Pons (tissue), 1 donor: ENCODE measurements at places on chromosomes 3 and 15.

DNA sequence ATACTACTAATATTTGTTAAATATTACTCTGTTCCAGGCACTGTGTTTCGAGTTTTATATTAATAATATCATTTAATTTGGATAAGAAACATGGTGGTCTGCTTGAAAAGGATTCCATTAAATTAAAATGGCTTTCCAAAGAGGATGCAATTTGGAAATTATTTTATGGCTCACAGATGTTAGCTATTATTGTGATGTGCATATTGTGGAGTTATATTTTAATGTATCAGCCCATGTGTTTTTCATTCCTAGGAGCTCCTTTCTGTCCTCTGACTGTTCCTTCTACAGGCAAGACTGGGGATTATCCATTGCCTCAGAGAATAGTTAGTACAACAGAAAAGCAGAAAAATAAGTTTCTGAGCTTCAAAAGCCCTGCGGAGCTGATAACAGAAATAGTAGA is 376.7 kb upstream of the PDZRN3 start:
- no peak for DNase-seq

DNA sequence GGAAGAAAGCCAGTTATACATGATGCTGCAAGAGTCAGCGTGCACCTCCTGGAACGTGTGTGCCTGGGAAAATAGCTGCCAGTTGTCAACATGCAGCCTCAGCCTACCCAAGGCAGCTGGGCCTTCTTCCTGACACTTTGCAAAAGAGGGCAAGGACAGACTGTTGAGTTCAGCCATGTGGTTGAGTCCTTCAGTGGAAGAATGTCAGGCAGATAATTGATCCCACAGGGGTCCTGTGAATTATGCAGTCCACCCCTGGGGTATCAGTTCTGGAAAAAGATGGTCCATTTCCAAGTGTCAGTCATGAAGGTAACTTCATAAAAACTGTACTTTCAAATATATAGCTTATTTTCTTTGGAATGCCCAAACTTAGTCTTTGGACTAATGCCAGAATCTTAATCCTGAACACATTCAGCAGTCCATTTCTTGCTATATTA is 79.6 kb downstream of the ARNT2 start:
- DNase-seq = no peak

GRCh38 chr3:55795296-55795695 is 308.2 kb upstream of the WNT5A start:
- no peak for DNase-seq

DNA sequence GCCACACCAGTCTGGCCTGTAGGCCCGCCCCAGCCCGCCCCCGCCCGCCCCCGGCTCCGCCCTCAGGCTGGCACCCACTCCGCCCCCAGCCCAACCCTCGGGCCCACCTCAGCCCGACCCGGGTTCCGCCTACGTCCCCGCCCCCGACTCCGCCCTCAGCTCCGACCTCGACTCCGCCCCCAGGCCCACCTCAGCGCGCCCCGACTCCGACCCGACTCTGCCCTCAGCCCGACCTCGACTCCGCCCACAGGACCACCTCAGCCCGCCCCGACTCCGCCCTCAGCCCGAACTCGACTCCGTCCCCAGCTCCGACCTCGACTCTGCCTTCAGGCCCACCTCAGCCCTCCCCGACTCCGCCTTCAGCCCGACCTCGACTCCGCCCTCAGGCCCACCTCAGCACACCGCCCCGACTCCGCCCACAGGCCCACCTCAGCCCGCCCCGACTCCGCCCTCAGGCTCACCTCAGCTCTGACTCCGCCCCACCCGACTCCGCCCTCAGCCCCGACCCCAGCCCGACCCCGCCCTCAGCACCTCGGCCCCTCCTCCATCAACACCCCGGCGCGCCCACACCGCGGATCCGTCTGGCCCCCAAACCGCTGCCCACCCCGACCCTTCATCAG is at the start of gene RAB43:
TSS of gene RAB43 (minus strand) at position 13 of the 620 bp plus-strand sequence. CDS start 315 bp downstream, outside the sequence.
- DNase-seq = peak; percentile 43

DNA sequence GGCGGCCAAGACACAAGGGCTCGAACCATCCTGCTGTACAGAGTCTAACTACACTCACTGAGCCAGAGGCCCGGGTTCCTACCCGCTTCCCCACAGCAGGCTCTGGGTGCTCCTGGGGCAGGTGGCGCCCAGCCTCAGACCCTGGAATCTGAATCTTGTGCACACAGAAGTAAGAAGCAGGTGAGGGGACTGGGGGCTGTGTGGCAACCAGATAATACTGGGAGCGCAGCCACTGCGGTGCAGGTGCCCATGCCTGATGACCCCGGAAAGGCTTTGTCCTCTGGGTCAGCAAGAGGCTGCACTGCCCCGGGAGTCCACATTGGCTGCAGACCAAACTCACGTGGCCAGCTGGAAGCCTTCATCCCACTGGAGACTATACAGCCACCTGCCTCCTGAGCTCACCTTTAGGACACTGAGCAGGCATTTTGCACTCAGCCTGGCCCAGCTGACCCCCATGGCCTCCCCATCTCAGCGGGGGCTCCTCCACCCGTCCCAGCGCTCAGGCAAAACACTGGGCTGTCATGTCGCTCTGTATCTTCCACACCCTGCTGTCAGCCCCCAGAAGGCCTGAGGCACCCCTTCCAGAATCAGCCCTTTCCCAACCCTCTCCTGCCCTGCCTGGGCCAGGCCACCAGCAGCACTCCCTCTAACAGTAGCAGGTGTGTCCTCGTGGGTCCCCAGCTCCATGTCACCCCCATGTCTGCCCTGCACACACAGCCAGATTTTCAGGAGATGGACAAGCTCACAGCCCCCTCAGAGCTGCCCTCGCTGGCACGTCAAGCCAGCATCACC is 101.0 kb upstream of the IQSEC1 start:
- DNase-seq = no peak

- DNase-seq = no peak
Observed at GRCh38 chr15:38873158-38873557, 308.5 kb upstream of the RASGRP1 start.

DNA sequence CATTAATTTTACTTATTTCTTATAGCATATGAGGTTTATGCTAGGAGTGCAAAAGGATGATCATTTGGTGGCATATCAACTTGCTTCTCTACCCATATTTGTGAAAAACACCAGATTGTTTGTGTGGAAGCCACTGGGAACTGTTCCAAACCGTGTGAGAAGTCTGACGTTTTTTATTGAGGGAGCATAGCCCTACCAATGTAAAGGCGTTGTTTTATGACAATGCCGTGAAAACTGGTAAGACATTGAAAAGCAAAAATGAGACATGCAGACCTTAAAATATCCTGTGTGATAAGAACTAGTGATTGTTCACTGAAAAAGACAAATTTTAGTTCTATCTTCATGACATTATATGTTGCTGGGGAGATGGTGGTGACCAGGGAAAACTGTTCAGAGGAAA is 87.8 kb downstream of the CHL1 start:
- no peak for DNase-seq

- no peak for DNase-seq
Observed at GRCh38 chr15:79041601-79042168, 48.9 kb downstream of the RASGRF1 start.

DNA sequence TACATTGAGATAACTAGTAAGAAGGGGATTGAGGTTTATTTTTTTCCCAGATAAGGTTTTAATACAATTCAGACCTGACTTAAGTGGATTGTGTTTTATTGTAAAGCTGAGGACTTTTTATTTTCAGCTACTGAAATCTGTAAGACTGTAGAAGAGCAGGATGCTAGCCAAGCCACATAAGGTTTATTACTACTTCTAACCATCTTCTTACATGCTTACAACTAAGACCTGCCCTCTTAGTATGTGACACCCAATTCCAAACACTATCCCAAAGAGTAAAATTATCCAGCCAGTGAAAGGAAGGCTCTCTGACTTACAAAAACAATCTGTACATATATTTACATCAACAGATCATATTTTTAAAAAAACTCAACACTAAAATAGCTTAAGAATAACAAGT is 564.5 kb upstream of the NAALADL2 start:
- no peak for DNase-seq

- no peak for DNase-seq
Observed at GRCh38 chr15:100762913-100763834, 116.5 kb upstream of the ALDH1A3 start.

GRCh38 chr3:45553469-45553974 is 41.0 kb upstream of the LIMD1 start:
- peak; percentile 52 for DNase-seq

- peak; percentile 79 for DNase-seq
Observed at GRCh38 chr3:15280853-15281532, 51.4 kb downstream of the SH3BP5 start.

- no peak for DNase-seq
Observed at GRCh38 chr3:126509597-126510307, 7.8 kb downstream of the UROC1 start.

GRCh38 chr3:31543375-31543774 is 10.7 kb downstream of the STT3B start:
- no peak for DNase-seq

- no peak for DNase-seq
Observed at GRCh38 chr15:100373942-100374341, 32.2 kb upstream of the ADAMTS17 start.
